ENCODE measurements at places on chromosomes 2 and 18. TPM values are rescaled to one million over a fixed set of nuclear protein-coding genes. Genes with fewer than 3 reads are reported as not detected.

- no peak for DNase-seq
Measured at GRCh38 chr2:139876321-139876720, 1096.1 kb upstream of the NXPH2 start.

Gene ATP6V1B1
- total RNA-seq: not detected

DNA sequence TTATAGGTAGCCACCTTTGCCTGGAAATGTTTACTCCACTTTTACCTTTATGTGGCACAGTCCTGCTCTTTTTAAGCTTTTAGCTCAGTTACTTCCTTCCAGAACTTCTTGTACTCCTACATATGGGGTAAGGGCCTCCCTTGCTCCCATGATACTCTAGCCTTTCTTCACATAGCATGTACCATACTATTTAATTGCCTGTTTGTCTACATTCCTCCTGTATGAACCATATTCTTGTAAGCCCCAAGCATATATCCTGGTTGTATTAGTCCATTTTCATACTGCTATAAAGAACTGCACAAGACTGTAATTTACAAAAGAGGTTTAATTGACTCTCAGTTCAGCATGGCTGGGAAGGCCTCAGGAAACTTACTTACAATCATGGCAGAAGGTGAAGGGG lies 90.6 kb upstream of the VWC2L start:
- no peak for DNase-seq

- no peak for DNase-seq
Measured at GRCh38 chr2:217538719-217539118, 464.1 kb downstream of the TNS1 start.

Gene UGT1A4
- total RNA-seq: not detected

DNA sequence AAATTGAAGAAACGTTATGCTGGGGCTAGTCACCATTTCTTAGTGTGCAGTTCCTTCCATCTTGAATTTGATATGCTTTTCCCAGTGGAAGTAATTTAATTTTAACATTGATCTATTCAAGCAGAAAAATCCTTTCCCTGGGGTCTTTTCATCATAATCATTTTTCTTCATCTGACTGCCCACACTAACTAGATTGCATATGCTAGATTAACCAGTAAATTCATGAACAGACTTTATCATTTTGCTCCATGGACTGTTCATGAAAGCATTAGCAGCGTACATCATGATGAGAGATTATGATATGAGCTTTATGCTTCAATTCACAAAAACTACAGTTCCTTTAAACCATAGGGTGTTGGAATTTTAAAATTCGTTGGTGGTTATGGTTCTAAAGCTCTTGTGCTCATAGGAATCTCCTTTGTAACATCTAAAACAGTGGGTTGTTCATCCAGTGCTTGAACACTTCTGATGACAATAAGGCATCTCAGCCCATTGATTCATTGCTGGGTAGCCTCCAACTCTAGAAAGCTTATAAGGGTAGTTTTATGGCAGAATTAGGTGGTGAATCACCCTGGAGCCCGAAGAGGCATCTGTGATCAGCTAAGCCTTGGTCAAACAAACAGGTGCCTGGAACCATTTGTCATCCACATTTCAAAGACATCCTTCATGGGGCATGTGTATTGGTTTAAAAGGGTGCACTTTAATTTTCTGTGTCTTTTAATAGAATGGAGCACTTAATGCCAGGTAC lies 77.2 kb upstream of the NDUFV2 start:
- no peak for DNase-seq

- DNase-seq: no peak
Measured at GRCh38 chr2:170736628-170737027, 21.5 kb downstream of the SP5 start.

DNA sequence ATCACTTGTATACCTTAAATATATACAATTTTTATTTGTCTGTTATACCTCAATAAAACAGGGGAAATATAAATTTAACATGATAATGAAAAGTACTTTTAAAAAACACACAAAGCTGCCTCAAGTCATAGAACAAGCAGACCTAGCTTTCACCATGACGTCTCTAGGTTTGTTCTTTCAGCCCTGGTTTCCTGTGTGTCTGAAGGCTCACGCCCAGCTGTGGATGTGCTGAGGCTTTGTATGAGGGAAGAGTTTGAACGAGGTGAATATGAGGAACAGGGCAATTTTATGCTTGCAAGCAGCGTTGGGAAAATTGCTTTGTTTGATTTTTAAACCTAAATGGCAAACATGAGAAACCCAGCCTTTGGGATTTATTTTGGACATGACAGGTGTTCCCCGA lies 15.3 kb downstream of the SH3RF3 start:
- no peak for DNase-seq

DNA sequence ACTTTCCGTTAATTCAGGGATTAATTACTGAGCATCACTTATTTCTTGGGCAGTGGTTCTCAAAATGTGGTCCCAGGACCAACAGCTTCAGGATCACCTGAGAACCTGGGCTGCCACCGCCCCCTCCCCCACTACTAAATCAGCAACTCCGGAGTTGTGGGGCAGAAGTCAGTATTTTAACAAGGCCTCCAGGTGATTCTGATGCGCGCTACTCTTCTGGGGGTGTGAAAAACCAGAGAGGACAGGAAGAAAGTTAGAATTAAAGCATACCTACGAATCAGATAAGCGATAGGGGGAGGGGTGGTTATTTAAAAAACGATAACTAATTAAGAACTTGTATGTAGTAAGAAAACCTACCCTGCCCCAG lies 319 bp downstream of the ZSCAN30 start:
- DNase-seq: no peak
